ENCODE measurements at places on chromosomes 6 and 20.

DNA sequence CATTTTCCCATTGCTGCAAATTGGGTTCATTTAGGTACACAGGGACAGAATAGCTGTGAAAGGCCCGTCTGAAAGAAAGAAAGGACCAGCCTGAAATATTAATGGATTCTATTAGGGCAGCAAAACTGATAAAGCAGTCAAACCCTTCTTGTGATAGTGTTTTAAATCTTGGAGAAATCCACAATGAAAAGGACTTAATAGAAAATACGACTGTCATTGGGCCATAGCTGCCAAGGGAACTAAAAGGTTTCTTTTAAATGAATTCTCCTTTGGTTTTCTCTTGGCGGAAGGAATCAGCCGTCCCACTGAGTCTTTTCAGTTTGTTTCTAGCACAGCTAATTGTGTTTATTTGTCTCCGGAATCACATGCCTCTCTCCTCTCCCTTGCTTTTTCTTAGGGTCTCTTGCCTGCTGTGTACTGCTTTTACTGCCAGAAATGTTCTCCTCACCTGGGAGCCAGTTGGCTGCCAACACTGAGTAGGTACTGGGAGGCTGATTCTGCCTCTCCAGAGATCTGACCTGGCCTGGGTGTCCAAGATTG is 11.3 kb downstream of the PAQR8 start:
- DNase-seq = no peak

DNA sequence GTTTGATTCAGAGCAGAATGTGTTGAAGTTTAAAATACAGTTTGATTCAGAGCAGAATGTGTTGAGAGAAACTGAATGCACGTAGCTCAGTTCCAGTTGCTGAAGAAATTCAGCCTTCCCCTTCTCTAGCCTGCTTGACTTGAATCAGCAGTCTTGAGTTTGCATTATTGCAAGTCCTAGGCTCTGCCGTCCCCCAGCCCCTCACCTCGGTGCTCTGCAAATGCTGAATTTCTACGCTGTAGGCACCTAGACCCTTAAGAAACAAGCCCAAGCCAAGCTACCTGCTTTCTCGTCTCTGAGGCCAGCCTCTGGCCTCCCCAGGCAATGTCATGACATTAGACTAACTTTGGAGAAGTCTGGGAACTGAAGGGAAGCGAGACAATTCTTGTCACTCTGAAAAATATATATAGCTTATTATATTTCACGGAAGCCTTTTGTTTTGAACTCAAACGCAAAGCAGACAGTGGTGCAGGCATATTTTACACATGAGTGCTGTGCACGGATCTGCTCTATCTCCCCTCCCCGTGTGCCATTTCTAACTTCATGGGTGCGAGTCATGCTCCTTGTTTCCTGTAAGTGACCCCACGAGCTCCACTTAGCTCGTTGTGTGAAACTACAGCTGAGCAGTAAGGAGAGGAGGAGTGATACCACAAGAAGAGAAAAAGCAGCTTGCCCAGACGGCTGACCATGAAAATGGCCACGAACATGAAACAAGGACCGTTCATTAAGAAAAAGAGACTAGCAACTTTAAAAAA is 71.4 kb upstream of the DUSP22 start:
- DNase-seq = peak; percentile 53

DNA sequence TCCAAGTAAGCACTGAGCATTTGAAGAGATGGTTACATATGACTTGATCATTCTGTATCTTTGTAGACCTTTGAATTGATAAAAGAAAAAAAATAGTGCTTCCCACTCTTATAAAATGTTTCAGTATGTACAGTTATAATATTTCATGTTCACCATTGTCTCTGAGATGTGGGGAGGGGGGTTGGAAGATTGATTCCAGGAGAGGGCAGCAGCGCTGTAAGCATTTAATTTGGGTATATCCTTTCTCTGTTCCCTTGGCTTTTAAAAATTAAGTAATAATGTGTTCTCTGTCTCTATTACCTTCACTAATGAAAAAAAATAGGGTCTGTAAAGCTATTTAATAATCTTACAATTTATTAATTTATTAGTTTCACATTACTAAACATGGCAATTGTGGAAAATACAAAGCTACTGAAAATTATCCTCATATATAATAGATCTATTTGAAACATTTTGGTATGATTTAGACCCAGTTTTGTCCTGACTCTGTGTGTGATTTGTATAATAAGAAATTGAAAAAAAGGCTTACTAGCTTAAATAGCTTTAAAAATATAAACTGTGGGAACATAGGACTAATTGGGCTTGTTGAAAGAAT is 341.2 kb downstream of the CDKAL1 start:
- peak; percentile 11 for DNase-seq

DNA sequence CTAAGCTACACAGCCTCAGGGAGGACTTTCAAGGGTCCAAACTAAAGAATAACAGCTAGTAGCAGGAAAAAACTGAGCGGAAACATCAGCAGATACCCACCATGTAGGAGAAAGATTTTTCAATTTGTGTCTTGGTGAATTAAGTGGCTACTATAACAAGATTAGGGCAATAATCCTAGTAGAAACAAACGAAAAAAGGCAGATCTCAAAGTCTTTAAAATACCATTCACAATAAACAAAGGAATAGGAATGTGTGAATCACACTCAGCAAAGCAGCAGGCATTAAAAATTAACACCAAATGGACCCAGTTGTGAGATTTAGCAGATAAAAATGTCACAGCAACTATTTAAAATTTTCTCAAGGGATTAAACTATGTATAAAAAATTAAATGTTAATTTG is 761.2 kb downstream of the TENT5A start:
- DNase-seq = no peak

DNA sequence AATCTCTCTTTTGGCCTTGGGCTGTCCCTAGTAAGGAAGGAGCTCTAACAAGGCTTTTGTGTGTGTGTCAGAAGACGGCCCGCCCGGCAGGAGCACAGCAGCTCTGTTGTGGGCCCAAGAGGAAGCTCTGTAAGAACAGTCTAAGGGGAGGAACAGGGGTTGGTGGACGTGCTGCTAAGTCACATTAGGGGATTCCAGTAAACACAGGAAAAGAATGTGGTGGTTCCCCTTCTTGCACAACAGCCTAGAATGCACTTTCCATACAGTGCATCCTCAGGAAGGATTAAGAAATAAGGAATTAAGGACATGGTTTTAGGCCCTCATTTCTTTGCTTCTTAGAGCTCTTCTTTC is 114.5 kb downstream of the RNF144B start:
- DNase-seq = no peak

DNA sequence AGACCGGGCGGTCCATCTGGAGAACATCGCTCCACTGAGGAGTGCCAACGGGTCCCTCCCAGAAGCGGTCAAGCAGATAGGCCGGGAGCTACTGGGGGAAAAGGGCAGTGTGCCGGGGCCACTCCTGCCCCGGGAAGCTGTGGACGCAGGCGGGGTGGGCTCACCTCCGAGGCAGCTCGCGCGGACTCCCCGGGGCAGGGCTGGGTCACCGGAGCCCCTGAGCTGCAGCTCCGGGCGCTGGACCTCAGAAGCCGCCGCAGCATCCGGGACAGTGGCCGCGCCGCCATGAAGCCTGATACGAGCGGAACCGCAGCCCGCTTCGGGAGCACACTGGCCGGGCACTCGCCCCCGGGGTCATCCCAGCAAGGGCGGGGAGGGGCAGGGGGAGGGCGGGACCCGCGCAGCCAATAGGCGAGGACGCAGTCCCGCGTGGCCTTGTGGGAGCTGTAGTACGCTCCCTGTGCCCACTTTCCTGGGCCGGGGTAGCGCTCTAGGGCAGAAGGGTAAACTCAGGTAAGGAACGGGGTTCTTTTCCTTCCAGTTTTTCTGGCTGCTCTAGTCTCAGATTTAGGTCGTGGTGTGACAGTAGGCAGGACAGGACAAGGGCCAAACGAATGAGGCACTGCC is at the start of gene MOCS1:
Gene MOCS1 (minus strand): TSS at position 332 of the 627 bp plus-strand sequence. CDS start 45 bp downstream, at position 287.
- DNase-seq = peak; percentile 36

DNA sequence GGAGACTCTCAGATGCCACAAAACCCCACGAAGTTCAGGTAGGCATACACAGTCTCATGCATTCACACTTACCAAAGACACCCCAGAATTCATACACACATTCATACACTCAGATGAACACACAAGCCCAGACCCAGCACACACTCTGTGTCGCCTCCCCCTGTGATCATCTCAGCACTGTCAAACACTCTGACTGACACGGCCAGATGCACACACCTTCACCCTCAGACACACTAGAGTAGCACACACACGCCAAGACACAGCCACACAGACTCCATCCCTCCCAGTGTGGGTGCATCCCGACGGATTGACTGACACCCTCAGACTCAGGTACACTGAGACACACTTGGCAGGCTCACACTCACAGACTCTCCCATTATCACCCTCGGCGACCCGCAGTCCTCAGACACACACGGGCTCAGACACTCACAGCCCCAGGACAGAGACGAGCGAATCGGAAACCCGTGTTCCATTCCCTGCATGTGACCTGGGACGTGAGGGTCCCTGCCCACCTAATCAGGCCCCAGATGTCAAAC is 872 bp upstream of the RIMS4 start:
- no peak for DNase-seq

- DNase-seq = no peak
Measured at GRCh38 chr6:22848121-22848520, 278.8 kb downstream of the HDGFL1 start.

DNA sequence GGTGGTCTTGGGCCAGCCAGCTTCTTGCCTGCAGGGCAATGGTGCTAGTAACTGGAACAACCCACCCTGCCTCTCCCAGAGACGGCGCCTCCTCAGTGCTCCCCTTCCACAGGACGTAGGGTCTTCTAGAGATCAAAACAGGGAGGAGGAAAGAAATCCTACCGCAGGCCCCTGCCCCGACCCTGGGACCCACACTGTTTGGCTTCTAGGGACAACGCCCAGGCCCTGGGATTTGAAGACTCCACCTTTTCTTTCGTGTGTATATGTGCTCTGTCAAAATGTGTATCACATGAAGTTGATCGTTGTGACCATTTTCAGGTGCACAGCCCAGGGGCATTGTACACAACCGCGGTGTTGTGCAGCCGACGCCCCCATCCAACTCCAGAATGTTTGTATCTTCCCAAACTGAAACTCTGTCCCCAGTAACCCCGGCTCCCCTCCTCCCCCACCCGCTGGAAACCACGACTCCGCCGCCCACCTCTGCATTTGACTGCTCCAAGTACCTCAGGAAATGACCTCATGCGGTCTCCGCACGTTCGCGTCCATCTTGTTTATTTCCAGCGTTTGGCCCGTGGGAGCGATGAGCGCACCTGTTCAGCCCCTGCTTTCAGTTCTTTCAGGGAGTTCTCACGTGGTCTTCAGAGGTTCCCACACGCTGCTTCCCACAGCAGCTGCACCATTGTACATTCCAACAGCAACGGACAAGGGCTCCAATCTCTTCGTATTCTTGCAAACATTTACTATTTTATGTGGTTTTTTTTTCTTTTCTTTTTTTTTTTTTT is 3.4 kb upstream of the BHLHE23 start:
- DNase-seq = peak; percentile 83

DNA sequence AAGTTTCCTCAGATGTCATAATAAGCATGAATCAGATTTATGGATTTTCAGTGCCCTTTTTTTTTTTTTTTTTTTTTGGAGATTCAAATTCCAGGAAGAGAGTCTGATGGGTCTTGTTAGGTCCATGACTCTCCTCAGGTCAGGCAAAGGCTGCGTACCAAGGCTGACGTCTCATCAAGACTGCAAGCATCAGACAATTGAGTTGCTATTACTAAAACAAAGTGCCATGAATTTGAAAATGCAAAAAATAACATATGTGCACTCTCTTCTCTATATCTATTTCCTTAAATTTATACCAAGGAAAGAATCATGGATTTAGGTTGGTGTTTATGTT is 134.7 kb downstream of the FAM83B start:
- no peak for DNase-seq

DNA sequence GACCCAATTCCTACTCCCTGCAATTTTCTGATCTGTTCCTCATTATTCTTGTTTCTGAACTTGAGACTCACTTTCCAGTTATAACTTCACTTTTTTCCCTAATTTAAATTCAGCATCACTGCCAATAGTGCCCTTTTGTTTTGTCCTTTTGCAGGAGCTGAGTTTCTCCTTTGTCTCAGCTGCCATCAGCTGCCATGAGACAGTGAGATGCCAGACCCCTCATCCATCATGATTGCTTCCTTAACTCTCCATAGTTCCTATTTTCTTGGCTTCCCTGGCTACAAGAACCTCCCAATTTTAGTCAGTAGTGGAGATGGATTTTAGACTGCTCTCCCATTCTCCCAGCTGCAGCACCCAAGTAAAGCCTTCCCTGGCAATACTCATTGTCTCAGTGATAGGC is 518.1 kb downstream of the HDGFL1 start:
- no peak for DNase-seq

DNA sequence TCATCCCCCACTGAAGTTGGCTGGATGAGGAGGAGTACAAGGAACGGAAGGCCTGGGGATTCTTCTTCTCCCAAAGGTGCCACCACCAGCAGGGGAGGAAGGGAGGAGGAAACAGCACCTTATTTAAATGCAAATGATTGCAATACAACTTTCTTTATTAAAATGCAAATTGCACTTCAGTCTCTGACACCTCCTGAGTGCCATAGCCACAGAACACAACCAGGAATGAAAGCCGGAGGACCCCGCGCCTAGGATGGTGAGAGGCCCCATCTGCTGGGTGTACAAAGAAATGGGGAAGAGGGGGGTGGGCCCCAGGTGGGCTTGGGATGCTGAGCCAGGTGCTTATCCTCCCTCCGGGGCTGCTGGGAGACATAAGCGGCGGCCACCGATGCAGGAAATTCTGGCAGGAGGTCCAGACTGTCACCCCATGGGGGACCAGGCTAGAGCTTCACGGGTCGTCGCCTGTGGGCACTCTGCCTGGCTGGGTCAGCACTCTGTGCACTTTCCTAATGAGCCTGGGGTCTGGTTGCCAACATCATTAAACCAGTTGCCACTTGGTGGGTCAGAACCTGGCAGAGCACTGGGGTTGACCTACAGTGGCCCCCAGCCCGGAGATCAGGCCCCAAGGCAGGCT is 154.2 kb upstream of the MLN start:
- no peak for DNase-seq

- no peak for DNase-seq
Measured at GRCh38 chr6:138555421-138555988, 56.2 kb upstream of the NHSL1 start.

DNA sequence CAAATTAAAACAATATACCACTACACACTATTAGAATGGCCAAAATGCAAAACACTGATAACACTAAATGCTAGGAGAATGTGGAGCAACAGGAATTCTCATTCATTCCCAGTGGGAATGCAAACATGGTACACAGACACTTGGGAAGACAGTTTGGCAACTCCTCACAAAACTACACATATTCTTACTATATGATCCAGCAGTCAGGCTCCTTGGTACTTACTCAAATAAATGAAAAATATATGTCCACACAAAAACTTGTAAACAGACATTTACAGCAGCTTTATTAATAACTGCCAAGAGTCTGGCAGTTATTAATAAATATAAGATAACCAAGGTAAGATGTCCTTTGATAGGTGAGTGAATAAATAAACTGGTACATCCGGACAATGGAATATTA is 44.9 kb downstream of the ABHD12 start:
- DNase-seq = no peak

DNA sequence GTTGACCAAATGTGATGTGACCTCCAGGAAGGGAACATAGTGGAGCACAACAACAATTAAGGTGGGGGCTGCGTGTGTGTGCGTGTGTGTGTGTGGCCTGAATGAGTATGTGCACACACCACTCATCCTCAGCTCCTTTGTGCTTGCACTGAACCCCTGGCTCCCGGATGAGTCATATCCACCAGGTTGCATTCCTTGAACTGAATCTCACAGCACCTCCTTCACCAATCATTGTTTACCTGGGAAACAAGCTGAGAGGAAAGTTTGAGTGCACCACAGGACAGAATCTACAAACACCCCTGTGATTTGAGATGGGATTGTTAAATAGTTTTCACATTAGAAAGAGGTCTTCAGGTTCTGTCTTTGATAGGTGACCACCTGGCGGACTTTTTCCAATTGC is 33.7 kb upstream of the GPR6 start:
- DNase-seq = no peak
